ENCODE measurements at places on chromosomes 12 and 14.

- DNase-seq: no peak
Measured at GRCh38 chr14:65321370-65321875, 91.1 kb upstream of the FUT8 start.

- DNase-seq: no peak
Measured at GRCh38 chr12:124779161-124780141, 84.2 kb downstream of the SCARB1 start.

- no peak for DNase-seq
Measured at GRCh38 chr12:131698286-131698685, 12.6 kb upstream of the SFSWAP start.

DNA sequence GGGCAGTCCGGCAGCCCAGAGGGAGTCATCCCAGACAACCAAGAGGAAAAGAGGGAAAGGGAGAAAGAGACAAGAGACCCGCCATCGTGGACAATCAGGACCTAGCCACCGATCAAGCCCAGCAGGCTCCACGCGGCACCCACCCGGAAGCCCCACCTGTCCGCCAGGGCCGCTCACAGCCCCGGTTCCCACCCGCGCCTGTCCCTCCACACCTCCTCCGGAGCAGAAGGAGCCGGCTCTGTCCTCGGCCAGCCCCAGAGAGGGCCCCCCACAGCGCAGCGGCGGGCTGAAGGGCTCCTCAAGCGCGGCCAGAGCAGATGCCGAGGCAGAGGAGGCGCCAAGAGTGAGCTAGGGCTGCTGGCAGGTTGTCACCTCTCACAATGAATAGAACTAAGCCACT is 784.7 kb upstream of the FBXO33 start:
- no peak for DNase-seq

GRCh38 chr14:72961579-72962335 is 35.5 kb downstream of the DCAF4 start:
- DNase-seq: no peak

DNA sequence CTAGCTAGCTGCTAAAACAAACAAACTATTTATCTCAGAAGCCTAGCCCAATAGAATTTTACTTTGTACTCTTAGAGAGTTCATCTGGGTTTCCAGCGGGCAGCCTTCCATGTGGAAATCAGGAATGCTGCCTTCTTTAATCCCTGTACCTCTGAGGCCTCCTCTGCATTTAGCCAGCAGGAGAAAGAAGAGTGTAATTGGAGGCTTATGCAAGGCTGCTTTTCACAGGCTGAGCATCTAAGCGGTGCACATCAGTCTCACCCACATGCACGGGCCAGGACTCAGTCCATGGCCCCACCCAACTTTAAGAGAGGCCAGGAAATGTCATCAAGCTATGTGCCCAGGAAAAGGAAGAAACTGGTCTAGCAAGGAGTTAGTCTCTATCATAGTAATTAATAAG is 14.0 kb upstream of the PTGDR start:
- no peak for DNase-seq

DNA sequence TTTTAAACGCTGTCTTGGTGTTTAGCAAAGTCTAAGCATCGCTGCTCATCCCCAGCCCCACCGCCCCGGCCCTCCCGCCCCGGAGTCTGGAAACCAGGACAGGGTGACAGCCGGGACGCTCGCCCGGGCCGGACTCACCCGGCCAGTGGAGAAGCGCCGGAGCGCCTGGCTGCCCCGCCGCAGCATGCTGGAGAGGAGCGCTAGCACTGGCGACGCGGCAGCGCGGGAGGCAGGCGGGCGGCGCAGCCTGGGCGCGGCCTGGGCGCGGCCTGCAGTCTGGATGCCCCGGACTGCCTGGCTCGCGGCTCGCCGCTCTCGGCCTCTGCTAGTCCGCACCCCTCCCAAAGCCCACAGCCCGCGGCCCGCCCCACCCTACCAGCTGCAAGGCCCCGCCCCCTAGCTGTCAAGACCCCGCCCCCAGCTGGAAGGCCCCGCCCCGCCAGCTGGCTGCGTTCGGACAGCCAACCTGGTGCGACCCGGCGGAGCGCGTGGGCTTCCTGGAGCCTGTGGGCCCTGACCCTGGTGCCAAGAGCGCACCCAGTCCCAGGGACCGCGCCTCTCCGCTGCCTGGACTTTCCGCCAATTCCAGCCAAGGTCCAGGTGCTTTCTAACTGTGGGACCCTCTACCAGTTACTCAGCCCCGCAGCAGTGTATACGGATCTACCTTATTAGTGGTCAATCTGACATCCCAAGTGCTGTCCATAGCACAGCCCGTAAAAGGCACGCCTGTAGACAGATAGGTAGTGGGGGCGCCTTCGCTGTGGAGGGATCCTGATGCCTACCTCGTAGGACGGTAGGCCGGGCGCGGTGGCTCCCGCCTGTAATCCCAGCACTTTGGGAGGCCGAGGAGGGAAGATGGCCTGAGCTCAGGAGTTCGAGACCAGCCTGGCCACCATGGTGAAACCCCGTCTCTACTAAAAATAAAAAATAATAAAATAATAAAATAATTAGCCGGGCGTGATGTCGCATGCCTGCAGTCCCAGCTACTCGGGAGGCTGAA is at the start of gene ALDH1L2:
Gene ALDH1L2 (minus strand): TSS at position 208 of the 1,000 bp plus-strand sequence. CDS start 22 bp downstream, at position 186.
- no peak for DNase-seq

DNA sequence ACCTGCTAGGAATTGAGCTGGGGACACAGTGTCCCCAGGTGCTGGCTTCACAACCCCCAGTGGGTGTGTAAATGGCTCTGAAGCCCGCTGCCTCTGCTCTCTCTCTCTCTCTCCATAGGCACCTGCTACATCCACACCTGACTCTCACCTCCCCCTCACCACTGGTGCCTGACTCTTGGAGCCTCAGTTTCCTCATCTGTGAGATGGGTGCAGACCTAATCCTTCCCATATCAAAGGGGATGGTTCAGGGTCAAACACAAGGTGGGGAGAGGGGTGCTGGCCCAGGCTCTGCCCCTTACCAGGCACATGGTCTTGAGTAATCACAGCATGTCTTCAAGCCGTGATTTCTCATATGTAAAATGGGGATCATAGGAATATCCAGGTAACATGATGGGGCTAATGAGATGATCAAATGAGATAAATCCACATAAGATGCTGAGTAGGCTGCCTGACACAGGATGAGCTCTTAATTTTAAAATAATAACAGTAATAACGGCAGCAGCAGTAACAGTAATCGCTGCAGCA is 37.6 kb downstream of the TESC start:
- DNase-seq: no peak

- DNase-seq: no peak
Measured at GRCh38 chr14:104086210-104086660, 735 bp downstream of the ASPG start.

- DNase-seq: no peak
Measured at GRCh38 chr12:128019996-128020544, 246.9 kb upstream of the TMEM132C start.

DNA sequence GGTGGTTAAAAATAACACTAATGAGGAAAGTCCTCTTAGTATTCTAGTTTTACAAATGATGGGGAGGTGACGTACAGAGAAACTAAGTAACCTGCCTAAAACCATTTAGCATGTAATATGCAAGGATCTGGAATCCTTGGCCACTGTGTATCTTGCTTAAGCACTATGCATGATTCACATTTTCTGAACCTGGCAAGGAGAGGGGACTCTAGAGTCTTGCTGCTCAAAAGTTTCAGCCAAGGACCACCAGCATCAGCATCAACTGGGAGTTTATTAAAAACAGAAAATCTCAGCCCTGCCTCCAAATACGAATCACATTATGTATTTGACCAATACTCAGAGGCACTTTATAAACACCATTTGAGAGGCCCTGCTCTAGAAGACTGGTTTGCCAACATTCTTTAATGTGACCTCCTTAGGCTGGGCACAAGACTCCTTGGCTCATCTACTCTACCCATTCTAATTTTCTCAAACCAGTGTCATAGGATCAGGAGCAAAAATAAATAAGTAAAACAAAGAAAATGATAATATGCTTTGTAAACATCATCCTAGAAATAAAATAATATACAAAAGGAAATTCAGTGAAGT is 52.9 kb downstream of the ABCC9 start:
- no peak for DNase-seq

GRCh38 chr14:52987042-52987441 is 36.2 kb upstream of the FERMT2 start:
- no peak for DNase-seq

DNA sequence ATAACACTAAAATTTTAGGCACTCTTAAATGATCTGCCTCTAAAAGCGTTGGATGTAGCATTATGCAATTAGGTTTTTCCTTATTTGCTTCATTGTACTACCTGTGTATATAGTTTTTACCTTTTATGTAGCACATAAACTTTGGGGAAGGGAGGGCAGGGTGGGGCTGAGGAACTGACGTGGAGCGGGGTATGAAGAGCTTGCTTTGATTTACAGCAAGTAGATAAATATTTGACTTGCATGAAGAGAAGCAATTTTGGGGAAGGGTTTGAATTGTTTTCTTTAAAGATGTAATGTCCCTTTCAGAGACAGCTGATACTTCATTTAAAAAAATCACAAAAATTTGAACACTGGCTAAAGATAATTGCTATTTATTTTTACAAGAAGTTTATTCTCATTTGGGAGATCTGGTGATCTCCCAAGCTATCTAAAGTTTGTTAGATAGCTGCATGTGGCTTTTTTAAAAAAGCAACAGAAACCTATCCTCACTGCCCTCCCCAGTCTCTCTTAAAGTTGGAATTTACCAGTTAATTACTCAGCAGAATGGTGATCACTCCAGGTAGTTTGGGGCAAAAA is 4.1 kb downstream of the CDKN1B start:
- no peak for DNase-seq

GRCh38 chr14:51595881-51596455 is 55.7 kb upstream of the FRMD6 start:
- no peak for DNase-seq

DNA sequence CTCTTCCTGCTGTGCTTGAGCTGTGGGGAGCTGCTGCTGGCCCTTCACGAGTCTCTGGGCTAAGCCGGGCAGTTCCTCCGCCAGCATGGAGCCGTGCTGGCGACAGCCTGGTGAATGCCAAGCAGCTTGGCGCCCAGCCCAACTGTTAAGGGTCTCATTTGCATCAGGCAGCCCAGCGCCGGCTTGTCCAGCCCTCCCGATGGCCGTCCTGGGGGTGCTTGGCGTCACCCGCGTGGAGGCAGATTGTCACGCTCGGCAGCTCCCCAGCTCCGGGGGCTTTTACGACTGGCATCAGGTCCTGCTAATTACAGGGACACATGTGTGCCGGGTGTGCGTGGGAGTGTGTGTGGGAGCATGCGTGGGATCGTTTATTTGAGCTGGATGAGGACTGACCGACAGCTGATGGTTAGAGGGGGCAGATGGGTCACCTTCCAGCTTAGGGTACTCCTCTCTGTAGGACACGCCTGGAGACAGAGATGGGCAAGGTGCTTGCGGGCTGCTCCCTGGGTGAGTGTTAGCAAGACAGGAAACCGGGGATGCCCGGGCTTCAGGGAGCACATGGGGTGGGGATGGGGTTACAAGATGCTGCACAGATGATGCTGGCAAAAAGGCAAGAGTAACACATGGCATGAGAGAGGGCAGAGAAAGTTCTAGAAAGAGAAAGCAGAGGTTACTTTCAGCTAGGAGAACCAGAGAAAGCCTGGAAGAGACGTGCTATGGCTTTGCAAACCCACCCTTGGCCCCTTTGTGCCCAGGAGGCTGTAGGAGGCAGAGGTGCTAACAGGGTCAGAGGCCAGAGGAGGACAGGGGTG is 64.1 kb downstream of the KIF26A start:
- DNase-seq: no peak

DNA sequence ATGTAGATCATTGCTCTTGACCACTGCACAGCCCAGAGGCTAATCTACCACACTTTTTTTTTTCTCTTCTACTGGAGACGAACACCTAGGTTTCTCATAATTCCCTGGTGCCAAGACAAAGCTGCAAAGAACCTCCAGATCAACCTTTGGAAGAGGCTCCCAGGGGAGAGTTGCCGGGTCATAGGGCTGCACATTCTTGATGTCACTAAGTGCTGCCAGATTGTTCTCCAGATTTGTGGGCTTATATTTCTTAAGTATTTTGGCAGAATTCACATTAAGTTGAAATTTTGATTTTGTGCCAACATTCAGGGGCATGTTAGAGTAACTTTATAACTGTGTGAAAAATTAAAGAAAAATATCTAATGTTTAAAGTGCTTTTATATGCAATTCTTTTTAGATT is 13.5 kb upstream of the PDZRN4 start:
- DNase-seq: no peak

DNA sequence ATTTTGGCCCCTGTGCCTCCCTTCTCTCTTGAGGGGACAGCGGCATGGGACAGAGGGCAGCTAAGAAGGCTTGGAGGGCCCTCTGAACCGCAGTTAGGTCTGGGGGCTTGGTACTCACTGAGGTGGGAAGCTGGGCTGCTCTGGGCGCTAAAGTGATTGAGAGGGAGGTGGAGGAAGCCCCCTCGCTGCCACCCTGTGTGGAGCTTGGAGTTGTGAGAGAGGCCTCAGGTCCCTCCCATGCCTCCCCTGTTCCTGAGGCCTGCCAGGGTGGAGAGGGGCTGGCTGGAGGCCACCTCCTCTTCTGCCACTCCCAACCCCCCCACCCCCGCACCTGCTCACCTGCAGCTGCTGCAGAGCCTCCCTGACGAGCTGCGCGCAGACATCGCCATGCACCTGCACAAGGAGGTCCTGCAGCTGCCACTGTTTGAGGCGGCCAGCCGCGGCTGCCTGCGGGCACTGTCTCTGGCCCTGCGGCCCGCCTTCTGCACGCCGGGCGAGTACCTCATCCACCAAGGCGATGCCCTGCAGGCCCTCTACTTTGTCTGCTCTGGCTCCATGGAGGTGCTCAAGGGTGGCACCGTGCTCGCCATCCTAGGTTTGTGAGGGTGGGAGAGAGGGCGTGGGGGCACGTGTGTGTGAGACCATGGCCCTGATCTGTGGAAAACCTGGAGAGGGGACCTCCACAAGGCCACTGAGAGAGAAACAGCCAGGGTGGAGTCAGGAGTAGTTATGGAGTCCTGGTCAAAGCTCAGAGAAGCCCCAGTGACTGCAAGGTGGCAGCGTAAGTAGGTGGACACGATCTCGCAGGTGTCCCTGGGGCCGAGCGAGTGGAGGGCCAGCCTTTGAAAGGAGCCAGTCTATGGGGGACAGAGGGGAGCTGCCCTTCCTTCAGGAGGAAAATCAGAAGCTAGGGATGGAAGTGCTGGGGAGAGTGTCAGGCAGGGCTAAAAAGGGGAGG is 11.2 kb downstream of the KCNH3 start:
- DNase-seq: no peak

DNA sequence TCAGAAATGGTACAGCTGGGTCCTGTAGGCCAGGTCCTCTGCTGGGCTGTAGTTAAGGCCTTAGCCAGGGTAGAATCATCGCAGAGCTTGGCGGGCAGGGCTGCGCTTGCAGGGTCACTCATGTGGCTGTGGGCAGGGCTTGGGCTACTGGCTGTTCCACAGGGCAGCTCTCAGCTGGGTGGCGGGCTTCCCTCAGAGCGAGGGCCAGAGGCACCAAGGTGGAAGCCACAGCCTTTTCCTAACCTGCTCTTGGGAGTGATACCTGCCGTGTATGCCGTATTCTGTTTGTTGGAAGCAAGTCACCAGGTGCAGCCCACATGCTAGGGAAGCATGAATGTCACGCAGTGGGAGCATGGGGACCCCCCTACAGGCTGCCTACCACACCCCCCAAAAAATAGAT is 69.8 kb upstream of the RIN3 start:
- no peak for DNase-seq

DNA sequence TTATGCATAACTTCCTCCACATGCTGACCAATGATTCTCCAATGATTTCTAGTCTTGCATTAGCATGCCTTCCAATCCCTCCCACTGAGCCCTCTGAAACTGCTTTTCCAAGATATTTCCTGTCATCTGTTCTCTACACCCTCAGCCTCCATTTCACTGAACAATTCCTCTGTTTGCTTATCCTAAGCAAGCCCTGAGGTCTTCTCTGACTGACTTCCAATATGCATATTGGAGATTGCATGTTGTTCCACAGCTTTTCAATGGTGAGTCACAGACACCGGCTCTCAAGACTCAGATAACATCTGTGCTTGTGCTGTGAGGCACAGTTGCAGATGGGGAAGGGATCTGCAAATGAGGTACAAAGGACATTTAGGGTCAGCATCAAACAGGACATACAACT is 141.0 kb downstream of the SLC16A7 start:
- DNase-seq: no peak
